ENCODE measurements at places on chromosomes 12 and 14.
A peak's percentile ranks its signal among the peaks of the same experiment; 100 is the strongest.

DNA sequence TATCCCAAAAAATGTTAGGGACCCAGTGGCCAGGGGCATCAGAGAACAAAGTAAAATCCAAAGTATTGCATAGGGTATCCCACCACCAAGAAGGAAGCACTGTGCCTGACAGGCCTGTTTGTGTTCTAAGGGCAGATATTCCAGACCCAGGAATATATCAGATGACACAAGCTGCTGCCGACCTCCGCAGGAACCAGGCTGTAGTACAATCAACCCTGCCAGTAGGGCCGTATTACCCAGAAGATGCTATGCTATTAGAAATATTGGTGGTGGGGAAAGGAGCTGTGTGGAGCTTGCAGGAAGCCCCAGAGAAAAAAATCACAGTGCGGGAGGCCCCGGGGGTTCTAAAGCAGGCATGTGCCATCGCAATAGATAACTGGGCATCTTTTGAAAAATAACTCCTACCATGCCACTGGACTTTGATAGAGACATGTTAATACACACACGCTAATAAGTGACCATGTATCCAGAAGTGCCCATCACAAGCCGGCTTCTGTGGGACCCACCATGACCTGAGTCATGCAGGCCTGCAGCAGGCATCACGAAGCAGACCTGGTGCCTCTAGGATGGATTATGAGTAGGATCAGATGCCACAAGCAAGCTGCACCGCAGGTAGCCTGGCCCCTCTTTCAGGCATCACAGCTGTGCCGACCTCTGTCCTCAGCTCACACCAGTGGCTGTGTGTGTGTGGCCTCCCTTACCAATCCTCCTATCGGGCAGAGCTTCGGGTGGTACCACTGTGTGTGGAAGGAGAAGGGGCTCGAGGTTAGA, 242.7 kb downstream of the BCL11B start:
- no peak for DNase-seq

- DNase-seq, result no peak
Observed at GRCh38 chr12:18158774-18159557, 69.0 kb upstream of the RERGL start.

GRCh38 chr14:99945732-99946651, 119.2 kb upstream of the EVL start:
- DNase-seq, result no peak

GRCh38 chr14:99763527-99764221, 29.5 kb upstream of the EML1 start:
- no peak for DNase-seq

- no peak for DNase-seq
Observed at GRCh38 chr14:42683707-42684106, 1077.0 kb downstream of the LRFN5 start.

DNA sequence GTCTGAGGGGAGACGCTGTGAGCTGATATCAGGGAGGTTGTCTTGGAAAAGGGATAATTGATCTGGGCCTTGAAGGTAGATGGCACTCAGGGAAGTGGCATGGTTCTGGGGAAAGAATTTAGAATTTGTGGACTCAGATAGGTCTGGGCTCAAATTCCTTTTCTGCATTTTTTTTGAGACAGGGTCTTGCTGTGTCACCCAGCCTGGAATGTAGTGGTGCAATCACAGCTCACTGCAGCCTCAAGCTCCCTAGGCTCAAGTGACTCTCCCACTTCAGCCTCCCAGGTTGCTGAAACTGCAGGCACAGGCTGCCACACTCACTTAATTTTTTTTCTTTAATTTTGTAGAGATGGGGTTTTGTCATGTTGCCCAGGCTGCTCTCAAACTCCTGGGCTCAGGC, 98.1 kb upstream of the NCOR2 start:
- DNase-seq, result no peak

GRCh38 chr14:58805057-58805456, 167.3 kb downstream of the DACT1 start:
- no peak for DNase-seq

DNA sequence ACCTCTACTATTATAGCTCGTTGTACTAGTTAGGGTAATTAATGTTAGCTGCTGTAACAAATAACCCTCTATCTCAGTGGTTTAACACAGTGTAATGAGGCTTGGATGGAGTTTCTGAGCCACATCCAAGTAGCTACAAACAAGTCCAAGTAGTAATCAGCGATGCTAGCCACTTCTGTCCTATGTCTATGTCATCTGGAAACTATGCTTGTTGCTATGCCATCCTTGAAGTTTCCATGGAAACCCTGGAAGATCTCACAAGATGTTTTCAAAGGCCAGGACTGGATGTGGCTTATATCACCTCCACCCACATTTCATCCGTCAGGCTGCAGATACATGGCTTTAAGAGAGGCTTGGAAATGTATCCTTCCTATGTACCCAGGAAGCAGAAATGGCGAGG, 422.1 kb downstream of the AACS start:
- no peak for DNase-seq

- no peak for DNase-seq
Observed at GRCh38 chr14:77231721-77232120, 39.3 kb downstream of the NGB start.

- DNase-seq, result no peak
Observed at GRCh38 chr12:69901221-69901905, 76.3 kb downstream of the MYRFL start.

DNA sequence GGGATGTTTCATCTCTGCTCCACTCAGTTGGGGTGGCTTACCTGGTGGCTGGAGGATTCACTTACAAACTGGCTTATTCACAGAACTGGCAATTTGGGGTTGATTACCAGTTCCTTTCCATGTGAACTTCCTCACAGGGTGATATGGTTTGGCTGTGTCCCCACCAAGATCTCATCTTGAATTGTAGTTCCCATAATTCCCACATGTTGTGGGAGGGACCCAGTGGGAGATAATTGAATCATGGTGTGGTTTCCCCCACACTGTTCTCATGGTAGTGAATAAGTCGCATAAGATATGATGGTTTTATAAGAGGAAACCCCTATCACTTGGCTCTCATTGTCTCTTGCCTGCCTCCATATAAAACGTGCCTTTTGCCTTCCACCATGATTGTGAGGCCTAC, 26.9 kb upstream of the IGF1 start:
- no peak for DNase-seq

GRCh38 chr12:111197376-111197944, 171.4 kb downstream of the PHETA1 start:
- no peak for DNase-seq

GRCh38 chr12:59936534-59936933, 340.7 kb downstream of the SLC16A7 start:
- no peak for DNase-seq

DNA sequence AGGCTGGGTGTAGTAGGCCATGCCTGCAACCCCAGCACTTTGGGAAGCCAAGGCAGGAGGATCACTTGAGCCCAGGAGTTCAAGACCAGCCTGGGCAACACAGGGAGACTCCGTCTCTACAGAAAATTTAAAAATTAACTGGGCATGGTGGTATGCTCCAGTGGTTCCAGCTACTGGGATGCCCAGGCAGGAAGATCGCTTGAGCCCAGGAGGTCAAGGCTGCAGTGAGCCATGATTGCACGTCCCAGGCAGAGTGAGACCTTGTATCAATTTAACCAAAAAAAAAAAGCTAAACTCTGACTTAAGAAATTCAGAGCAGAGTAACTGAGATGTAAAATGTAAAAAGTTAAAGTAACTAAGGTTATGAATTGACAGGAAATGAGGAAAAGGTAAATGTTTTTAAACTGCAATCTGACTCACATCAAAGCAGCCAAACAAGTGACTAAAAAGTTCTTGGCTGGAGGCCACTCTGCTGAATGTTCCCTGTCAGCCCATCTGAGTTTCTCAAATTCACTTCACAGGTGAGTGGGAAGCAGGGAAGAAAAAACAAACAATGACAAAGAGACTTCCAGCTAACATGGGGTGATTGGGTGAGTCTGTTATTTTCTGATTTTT, 21.3 kb downstream of the PRKD1 start:
- no peak for DNase-seq

GRCh38 chr12:120843472-120843871, 60.7 kb downstream of the SPPL3 start:
- DNase-seq, result no peak

- peak; percentile 46 for DNase-seq
Observed at GRCh38 chr12:3913278-3913677, 40.1 kb upstream of the PARP11 start.

GRCh38 chr12:132322206-132323132, 6.9 kb downstream of the GALNT9 start:
- DNase-seq, result no peak

- DNase-seq, result peak; percentile 35
Observed at GRCh38 chr12:55637467-55637866, 775 bp downstream of the OR10P1 start.

- DNase-seq, result no peak
Observed at GRCh38 chr14:79583738-79584408, 627.4 kb downstream of the DIO2 start.

DNA sequence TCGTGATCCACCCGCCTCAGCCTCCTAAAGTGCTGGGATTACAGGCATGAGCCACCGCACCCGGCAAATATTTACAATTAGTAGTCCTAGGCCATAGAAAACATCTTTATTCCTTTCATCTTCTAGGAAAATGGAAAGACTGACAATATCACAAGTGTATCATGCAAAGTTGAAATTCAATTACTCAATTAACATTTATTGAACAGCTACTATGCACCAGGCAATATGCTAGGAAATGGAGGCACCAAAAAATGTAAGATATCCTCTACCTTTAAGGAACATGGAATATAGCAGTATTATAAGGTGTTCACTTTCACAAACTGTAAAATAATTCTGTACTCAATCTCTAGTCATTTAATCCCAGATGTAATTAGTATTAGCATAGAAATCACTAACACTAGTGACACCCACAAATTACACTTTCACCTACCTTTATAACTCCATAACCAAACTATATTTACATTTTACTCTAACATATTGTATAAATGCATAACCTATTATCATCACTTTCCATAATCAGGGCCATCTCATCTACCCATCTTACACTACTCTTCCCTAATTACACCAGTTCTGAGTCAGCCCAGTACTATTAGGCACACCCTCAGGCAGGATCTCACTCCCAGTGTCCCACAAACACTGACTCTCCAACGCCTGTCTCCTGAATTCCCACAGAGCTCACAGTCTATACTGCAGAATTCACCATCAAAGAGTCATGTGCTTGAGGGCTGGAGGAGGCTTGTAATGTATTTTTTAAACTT, 10.4 kb downstream of the CORO1C start:
- no peak for DNase-seq

DNA sequence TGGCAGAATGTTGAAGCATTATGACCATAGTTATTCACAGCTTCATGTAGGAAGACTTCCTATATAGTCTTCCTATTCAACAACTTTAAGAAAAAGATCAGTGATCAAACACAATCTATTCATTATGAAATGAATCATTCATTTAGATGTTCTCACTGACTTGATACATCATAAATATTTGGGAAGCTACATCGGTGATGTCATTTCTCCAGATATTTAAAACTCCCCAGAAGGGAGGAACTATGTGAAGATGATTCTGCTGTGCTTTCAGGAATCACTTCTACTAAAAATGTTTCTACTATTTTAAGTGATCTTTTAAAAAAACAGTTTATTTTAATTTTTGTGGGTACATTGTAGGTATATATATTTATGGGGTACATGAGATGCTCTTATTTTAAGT, 316.4 kb downstream of the BCAT1 start:
- DNase-seq, result no peak

- DNase-seq, result no peak
Observed at GRCh38 chr12:55244309-55244708, at the start of gene OR6C74. TSS of gene OR6C74 (plus strand) at chr12:55244609. CDS start at chr12:55247288, 2,679 bp downstream.

- DNase-seq, result no peak
Observed at GRCh38 chr12:132308853-132309595, 20.4 kb downstream of the GALNT9 start.

DNA sequence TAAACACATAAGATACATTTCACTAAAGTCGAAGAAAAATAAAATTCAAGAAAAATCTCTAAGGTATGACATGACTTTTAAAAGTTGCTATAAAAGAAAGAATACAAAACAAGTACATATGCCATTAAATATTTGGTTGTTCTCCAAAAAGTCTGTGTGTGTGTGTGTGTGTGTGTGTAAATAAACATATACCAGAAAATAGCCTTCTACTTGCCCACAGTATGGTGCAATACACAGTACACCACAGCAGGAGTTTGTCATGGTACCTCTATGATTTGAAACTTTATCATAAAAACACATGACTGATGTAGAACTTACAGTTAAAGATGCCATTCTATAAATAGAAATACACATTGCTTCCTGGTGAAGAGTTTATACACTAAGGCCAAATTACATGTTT, 692.7 kb upstream of the MGAT4C start:
- DNase-seq, result no peak

GRCh38 chr14:91103116-91103515, 10.8 kb upstream of the DGLUCY start:
- no peak for DNase-seq

DNA sequence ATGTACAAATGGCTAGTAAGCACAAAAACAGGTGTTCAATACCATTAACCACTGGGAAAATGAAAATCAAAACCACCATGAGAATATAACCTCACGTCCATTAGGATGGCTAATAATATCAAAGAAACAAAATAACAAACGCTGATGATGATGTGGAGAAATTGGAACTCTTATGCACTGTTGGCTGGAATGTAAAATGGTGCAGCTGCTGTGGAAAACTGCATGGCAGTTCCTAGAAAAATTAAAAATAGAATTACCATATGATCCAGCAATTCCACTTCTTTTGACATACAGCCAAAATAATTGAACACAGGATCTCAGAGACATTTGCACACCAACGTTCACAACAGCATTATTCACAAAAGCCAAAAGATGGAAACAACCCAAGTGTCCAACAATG, 51.5 kb downstream of the TMPRSS12 start:
- no peak for DNase-seq

- DNase-seq, result no peak
Observed at GRCh38 chr12:88327276-88327675, 185.2 kb downstream of the TMTC3 start.

- DNase-seq, result no peak
Observed at GRCh38 chr12:4011597-4011996, 138.4 kb upstream of the PARP11 start.

DNA sequence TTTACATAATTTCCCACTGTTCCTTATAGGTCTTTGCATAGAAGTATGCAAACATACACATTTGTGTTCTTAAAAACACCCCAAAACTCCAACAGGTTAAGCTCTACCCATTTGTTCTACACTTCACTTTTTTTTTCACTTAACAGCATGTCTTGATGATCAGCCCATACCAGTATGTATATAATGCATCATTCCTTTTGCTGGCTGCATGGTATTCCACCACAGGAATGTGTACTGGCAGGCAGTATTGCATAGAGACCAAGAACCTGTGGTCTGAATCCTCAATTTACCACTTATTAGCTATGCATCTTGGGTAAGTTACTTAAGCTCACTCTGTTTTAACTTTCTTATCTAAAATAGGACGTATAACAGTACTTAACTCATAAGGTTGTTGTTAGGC, 65.5 kb downstream of the SAMD4A start:
- no peak for DNase-seq
